Suprapubic skin (tissue), 4 donors: ENCODE measurements at places on chromosomes 2 and 18. TPM values are rescaled to one million over a fixed set of nuclear protein-coding genes. Genes with fewer than 3 reads are reported as not detected.
A peak's percentile ranks its signal among the peaks of the same experiment; 100 is the strongest.

CD8B gene
- 1.6 TPM for total RNA-seq

PROM2 gene
- total RNA-seq = 96.8 TPM

IL36RN gene
- total RNA-seq = 73.9 TPM

SPDYA gene
- 0.26 TPM for total RNA-seq

SIX3 gene
- total RNA-seq = not detected

SPAST gene
- 22.3 TPM for total RNA-seq

NEB gene
- 7.0 TPM for total RNA-seq

WBP1 gene
- 48.9 TPM for total RNA-seq

TNFAIP6 gene
- total RNA-seq = not detected

RIT2 gene
- total RNA-seq = not detected

- no peak overlapping the region for H3K4me3 ChIP-seq
- no peaks in the 10 kb centered on the region for H3K36me3 ChIP-seq
- H3K27me3 ChIP-seq = peaks cover 6% of the 10 kb centered on the region
- H3K27ac ChIP-seq = no peak overlapping the region
These were observed 547.9 kb upstream of the ID2 start for GRCh38 chr2:8133913-8134472.

DNA sequence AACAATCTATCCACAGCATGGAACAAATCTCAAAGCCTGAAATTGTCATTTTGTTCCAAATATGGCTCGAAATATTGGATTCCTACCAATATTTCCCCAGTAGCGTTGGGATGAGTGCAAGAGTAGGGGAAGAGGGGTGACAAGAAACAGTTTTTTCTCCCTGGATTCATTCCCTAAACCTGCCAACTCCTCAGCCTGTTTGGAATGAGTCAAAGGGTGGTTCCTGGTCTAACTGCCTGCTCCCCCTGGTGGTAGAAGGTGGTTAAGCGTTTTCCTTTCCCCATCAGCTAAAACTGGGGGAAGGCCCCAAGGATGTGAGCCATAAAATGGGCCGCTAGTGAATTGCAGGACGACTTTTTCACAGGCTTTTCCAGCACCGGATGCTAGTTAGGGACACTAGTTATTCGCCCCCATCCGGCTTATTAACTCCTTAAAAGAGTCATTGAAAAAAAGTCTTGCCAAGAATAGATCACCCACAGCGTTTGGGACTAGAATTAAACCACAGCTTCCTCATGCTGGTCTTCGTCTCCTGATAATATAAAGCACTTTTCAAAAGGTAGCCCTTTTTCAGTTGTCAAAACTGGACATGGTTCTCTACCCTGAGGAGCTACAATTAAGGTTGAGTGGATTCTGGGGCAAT lies 72.5 kb downstream of the DHRS9 start:
- H3K4me3 ChIP-seq = no peak overlapping the region
- no peaks in the 10 kb centered on the region for H3K4me1 ChIP-seq
- H3K36me3 ChIP-seq = no peaks in the 10 kb centered on the region
- no peaks in the 10 kb centered on the region for H3K27me3 ChIP-seq
- no peak overlapping the region for H3K27ac ChIP-seq
- no peak for DNase-seq

- no peak overlapping the region for H3K27ac ChIP-seq
- no peak overlapping the region for H3K4me3 ChIP-seq
- no peaks in the 10 kb centered on the region for H3K36me3 ChIP-seq
- peaks cover 3% of the 10 kb centered on the region for H3K4me1 ChIP-seq
These were observed 68.3 kb upstream of the PPM1B start for GRCh38 chr2:44100351-44100750.

- H3K4me3 ChIP-seq = no peak overlapping the region
- H3K4me1 ChIP-seq = peaks cover 11% of the 10 kb centered on the region
- H3K27me3 ChIP-seq = no peaks in the 10 kb centered on the region
- H3K27ac ChIP-seq = peak overlapping the region; percentile 55
These were observed 40.9 kb upstream of the NEB start for GRCh38 chr2:151775057-151775740.

DNA sequence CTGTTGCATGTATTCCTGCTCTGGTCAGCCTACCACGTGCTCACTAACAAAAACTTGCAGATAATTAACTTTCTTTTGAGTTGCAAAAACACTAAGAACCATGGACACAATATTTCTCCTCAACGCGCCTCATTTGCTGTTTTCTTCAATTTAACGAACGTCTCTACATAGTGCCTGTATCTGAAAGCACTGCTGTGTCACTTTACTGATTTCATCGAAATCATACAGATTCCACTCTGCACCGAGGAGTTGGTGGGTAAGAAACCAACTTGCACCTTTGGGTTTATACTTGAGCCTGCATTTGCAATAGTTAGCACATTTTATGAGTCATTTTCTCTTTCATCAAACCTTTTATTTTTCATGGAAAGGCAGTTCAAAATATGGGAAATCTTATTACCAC lies 145.8 kb downstream of the DCDC2C start:
- DNase-seq = no peak
- no peaks in the 10 kb centered on the region for H3K27me3 ChIP-seq
- H3K4me1 ChIP-seq = no peaks in the 10 kb centered on the region
- no peaks in the 10 kb centered on the region for H3K36me3 ChIP-seq
- H3K4me3 ChIP-seq = no peak overlapping the region

- no peaks in the 10 kb centered on the region for H3K36me3 ChIP-seq
- no peak overlapping the region for H3K4me3 ChIP-seq
- DNase-seq = no peak
- no peaks in the 10 kb centered on the region for H3K27me3 ChIP-seq
- no peak overlapping the region for H3K27ac ChIP-seq
These were observed 51.3 kb downstream of the TMEM163 start for GRCh38 chr2:134667541-134667940.

- H3K4me3 ChIP-seq = no peak overlapping the region
- no peaks in the 10 kb centered on the region for H3K27me3 ChIP-seq
- H3K4me1 ChIP-seq = peaks cover 3% of the 10 kb centered on the region
- no peak for DNase-seq
- peaks cover 11% of the 10 kb centered on the region for H3K36me3 ChIP-seq
These were observed 56.0 kb upstream of the RPL31 start for GRCh38 chr2:100945930-100946607.

DNA sequence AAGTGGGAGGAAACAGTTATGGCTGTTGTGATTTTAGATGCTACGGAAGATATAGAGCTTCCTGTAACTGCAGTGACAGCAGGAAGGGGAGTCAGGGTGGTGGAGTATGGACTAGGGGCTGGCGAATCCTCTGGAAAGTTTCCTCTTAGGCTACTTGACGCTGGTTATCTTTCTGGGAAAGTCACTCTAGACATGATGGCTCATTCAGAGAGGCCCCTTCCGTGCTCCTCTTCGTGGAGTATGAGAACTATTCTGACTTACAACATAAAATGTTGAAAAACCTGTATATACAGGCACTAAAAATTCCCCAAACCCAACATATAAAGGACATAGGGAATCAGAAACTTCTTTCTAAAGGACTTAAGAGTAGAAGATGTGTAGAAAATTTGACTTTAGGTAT lies 78.8 kb downstream of the C18orf54 start:
- H3K36me3 ChIP-seq = no peaks in the 10 kb centered on the region
- DNase-seq = no peak
- no peak overlapping the region for H3K4me3 ChIP-seq

DNA sequence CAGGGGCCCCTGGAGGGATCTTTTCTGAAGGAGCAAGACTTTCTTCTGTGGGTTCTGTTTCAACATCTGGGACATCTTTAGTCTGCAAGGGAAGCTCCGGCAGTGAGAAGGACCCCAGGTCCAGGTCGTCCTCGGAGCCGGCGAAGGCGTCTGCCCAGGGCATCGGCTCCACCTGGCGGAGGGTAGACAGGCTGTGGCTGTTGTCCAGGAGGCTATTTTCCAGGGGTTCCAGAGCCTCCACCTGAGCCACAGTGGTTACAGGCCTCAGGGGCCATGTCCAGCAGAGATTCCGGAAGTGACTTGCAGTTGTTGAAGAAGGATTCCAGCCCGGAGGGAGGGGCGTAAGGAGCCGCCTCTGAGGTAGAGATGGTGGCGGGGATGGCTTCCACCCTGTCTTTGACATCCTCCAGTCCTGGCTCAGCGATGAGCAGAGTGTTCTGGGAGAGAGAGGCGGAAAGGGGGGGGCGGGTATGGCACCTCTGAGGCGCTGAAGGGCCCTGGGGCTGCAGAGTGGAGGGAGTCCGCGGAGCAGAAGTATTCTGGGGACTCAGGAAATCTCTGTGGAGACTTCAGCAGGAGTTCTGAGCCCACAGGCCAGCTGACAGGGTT lies 891.3 kb upstream of the LRRTM1 start:
- H3K4me1 ChIP-seq = no peaks in the 10 kb centered on the region
- H3K27ac ChIP-seq = no peak overlapping the region
- no peak overlapping the region for H3K4me3 ChIP-seq
- H3K27me3 ChIP-seq = no peaks in the 10 kb centered on the region
- DNase-seq = no peak

DNA sequence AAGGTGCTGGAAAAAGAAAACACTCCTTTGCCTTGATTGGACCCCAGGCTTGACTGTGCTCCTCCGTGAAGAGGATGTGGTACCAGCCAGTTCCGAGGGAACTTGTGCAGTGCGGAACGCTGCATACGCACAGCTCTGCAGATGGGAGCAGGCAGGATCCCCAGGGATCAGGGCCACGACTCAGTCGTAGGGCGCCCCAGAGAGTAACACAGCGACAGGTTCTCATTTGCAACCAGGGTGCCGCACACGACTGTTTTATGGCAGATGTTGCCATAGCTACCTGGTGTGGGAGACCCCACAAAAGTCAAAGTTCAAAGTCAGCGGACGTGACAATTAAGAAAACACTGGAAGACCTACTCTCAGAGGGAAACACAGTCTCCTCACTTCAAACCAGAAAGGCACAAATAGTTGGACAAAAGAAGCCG lies 779 bp downstream of the MALL start:
- peaks cover 26% of the 10 kb centered on the region for H3K4me1 ChIP-seq
- H3K4me3 ChIP-seq = peak overlapping the region; percentile 52

GRCh38 chr18:48832938-48833700 lies 117.6 kb downstream of the SMAD7 start:
- no peak overlapping the region for H3K4me3 ChIP-seq
- no peaks in the 10 kb centered on the region for H3K36me3 ChIP-seq

DNA sequence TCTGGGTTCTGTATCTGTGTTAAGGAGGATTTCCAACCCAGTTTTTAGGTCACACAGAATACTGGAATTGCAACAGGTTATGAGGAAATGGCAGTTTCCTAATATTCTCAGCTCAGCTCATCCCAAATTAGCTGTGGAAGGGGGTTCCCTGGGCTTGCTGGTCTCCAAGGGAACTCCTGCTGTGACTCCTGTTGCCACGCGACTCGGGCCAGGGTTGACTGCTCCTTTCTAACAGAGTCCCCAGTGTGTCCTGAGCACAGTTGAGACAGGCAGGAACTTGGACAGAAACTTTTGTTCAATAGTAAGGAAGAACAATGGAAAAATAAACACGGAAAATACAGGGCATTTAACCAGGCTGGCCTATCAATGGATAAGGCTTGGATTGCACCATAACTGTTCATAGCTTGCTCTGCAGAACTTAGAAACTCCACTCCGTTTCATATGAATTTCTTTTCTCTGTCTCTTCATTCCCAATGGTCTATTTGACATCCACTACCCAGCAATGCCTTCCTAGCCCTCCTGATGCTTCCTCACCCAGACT lies 3.8 kb upstream of the ROCK2 start:
- no peaks in the 10 kb centered on the region for H3K36me3 ChIP-seq
- H3K27ac ChIP-seq = no peak overlapping the region
- peak; percentile 77 for DNase-seq

DNA sequence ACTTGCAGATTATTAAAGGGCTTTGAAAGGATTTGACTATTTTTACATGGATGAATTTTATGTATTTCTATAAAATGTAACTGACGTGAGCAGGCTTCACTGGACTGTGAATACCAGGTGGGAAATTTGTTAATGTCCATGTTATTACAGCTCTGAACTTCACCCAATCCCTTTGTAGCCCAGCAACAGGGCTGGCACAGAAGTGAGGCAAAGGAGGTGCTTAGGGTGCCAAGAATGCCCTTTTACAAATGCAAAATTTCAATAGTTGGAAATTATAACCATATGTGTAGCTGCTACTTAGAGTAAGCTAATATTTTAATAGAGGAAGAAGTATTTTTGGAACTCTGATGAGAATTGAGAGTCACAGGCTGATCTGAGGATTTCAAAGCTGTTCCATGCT lies 53.7 kb upstream of the FAM98A start:
- no peaks in the 10 kb centered on the region for H3K27me3 ChIP-seq
- H3K36me3 ChIP-seq = no peaks in the 10 kb centered on the region
- no peaks in the 10 kb centered on the region for H3K4me1 ChIP-seq
- H3K4me3 ChIP-seq = no peak overlapping the region

- H3K4me3 ChIP-seq = peak overlapping the region; percentile 30
- H3K36me3 ChIP-seq = no peaks in the 10 kb centered on the region
- peaks cover 12% of the 10 kb centered on the region for H3K4me1 ChIP-seq
- DNase-seq = no peak
- peaks cover 20% of the 10 kb centered on the region for H3K27me3 ChIP-seq
These were observed 63.3 kb downstream of the BOD1L2 start for GRCh38 chr18:57210107-57210715.

GRCh38 chr2:50748671-50749070 lies 283.3 kb downstream of the NRXN1 start:
- no peaks in the 10 kb centered on the region for H3K27me3 ChIP-seq
- no peaks in the 10 kb centered on the region for H3K4me1 ChIP-seq
- no peak overlapping the region for H3K4me3 ChIP-seq
- no peak for DNase-seq
- H3K27ac ChIP-seq = no peak overlapping the region

DNA sequence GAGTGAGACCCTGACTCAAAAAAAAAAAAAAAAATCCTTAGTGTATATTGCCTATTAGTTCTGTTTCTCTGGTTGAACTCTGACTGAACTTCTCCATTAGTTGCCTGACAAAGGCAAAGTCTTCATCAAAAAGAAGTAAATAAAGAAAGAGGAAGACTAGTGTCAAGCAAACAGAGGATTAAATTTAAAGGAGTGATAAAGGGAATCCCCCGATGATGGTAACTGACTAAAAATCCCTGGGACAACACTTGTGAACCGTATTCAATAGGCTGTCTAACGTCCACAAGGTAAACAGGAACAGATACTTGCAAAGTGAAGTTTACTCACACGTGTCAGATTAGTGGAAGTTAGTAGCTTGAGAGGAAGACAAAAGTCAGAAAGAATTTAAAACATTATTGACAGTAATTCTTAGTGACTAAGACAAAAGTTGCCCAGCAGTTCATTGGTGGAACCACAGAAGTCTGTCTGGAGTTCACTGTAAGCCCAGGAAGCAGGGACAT lies 26.2 kb upstream of the SPOPL start:
- no peak for DNase-seq
- H3K4me3 ChIP-seq = no peak overlapping the region
- H3K27me3 ChIP-seq = no peaks in the 10 kb centered on the region

GRCh38 chr2:112204411-112204810 lies 50.4 kb downstream of the ZC3H8 start:
- H3K27ac ChIP-seq = no peak overlapping the region
- DNase-seq = no peak
- H3K4me3 ChIP-seq = no peak overlapping the region
- no peaks in the 10 kb centered on the region for H3K36me3 ChIP-seq
- H3K4me1 ChIP-seq = no peaks in the 10 kb centered on the region
- H3K27me3 ChIP-seq = no peaks in the 10 kb centered on the region

DNA sequence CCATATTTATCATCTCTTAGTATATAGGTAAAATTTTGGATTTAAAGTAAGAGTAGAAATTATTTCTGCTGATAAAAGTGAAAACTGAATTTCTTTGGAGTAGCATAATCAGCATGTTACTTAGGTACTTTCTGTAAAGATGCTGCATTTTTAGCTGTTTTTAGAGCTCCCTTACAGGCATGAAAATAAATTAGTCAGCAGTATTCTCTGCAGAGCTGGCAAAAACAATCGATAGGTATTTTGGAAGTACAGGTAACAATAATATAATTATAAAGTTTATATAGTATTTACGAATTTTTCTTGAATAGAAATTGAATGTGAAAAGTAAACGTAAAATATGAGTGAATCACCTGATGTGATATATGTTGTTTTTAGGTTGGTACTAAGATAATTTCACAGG lies 83.3 kb downstream of the MIB1 start:
- no peaks in the 10 kb centered on the region for H3K27me3 ChIP-seq
- no peak overlapping the region for H3K4me3 ChIP-seq
- peaks cover 4% of the 10 kb centered on the region for H3K36me3 ChIP-seq
- no peak overlapping the region for H3K27ac ChIP-seq
- H3K4me1 ChIP-seq = no peaks in the 10 kb centered on the region
